HAP-1 (cell line): ENCODE measurements at places on chromosomes 1 and 21.
A peak's percentile ranks its signal among the peaks of the same experiment; 100 is the strongest.

DNA sequence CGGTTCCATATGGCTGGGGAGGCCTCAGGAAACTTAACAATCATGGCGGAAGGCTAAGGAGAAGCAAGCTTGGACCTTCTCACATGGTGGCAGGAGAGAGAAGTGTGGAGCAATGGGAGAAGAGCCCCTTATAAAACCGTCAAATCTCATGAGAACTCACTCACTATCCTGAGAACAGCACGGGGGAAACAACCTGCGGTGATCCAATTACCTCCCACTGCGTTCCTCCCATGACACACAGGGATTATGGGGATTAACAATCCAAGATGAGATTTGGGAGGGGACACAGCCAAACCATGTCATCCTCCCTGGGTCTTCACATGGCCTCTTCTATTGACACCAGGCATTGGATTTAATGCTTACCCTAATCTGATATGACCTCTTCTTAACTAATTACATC, 455.1 kb upstream of the VAMP3 start:
- DNase-seq: no peak

- no peak for DNase-seq
Measured at GRCh38 chr21:39048064-39048463, 135.2 kb downstream of the PSMG1 start.

DNA sequence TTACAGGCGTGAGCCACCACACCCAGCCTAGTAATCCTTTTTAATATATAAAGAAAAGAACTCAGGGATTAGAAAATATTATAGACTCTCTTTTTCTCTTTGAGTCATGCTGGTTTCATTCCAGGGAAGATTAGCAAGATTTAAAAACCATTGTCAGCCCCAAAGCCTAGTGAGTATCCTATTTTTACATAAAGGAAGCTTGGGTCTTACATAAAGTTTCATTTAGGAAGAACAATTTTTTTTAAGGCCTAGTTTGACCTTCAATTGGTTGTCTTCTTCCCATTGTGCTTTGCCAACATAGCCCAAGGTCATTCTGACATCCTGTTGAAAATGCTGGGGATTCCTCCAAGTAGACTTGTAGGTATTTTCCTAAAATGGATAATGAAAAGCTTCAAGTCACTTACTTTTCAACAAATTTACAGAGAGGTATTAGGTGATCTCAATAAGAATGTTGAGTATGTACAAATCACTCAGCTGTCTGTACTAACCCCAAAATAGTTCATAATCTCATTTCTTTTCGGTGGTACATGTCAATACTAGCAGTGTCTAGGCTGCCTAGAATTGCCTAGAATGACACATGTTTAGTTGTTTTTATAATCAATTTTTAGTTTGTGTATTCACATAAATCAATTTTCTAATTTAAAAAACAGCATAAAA, 4.3 kb upstream of the KIF14 start:
- peak; percentile 91 for DNase-seq

DNA sequence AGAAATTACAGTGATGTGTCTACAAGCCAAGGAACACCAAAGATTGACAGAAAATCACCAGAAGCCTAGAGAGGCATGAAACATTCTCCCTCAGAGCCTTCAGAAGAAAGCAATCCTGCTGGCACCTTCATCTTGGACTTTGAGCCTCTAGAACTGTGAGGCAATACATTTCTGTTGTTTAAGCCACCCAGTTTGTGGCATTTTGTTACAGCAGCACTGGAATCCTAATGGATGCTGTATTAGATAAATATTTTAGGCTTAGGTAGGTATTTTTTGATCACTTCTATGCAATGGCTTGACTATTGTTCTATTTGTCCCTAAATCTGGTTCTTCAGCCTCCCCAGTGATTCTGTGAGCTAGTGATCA, 453.1 kb downstream of the LTN1 start:
- DNase-seq: no peak

DNA sequence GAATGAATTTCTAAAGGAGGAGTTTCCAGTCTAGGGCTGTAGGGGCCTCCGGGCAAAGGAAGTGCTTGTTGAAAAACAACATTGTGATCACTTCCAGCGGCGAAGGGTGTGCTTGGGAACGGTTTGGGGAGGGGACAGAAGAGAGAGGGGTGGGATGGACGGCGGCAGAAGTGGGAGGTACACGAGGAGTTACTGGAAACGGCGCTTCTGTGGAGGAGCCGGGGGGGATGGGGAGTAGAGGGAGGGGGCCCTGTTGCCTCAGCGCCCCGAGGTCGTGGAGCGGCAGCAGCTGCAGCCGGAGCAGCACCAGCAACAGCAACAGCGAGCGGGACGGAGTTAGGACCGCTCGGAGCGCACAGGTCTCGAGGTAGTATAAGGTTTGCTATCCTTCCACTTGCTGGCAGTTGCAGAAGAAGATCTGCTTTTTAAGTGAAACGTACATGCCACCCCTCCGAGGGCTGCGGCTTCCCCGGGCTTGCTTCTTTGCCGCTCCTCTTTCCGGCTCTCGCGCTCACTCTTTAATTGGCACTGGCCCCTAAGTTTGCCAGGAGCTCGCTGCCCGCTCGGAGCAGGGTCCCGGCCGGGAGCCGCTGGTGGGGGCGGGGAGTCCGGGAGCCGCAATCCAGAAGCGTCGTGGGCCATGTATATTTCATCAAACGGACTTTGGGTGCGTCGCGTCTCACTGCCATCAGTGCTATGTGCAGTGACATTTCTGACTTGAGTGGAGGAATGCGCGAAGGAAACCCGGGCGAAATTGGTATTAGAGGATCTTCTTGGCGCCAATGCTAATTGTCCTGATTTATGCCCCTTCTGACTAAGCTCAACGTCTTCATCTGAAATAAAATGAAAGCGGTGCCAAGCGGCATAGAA, 771 bp upstream of the NTNG1 start:
- DNase-seq: peak; percentile 13

DNA sequence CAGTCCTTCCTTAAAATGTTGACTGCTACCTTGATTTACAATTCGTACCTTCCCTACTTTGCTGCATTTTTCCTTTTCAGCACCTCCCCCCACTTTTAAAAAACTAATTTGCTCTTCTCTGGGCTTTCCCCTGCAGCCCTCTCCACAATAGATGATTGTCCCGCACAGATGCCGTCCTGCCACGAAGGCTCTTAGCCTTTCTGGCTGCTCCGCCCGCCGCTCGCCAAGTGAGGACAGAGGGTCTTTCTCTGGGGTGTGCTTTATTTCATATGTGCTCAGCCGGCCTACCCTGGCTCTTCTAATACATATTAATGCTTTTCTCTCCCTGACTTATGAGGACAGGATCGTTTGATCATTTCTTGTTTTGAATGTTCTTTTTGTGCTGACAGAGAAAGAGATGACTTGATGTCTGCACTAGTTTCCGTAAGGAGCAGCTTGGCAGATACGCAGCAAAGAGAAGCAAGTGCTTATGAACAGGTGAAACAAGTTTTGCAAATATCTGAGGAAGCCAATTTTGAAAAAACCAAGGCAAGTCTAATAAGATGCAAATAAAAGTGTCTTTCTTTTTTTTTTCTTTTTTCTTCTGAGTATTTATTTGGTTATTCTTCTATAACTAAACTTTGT, 60.6 kb downstream of the SDCCAG8 start:
- peak; percentile 33 for DNase-seq

DNA sequence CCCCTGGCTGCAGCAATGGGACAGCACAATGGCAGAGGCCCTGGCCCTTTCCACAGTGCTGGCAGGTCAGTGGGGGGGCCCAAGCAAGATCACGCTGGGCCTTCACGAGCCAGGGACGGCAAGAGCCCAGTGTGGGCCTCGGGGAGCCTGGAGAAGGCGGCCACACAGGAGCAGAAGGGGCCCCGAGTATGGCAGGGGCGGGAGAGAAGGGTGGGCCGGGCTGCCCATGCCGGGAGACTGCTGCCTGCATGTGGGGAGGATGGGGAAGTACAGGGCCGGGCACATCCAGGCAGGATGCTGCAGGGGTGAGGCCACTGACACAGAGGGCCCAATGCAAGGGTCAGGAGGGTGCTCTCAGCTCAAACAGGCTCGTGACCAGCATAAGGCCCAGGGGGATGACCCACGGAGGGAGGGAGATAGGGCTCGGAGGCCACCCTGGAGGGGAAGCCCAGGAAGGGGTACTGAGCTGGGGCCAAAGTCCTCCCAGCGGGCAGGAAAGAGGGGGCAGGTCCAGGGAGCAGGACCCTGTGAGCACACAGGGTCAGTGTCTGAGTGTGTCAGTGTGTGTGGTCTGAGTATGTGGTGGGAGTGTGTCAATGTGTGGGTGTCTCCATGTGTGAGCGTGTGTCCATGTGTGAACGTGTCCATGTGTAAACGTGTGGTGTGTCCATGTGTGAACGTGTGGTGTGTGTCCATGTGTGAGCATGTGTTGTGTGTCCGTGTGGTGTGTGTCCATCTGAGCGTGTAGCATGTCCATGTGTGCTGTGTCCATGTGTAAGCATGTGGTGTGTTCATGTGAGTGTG, 13.1 kb downstream of the SLC19A1 start:
- no peak for DNase-seq

DNA sequence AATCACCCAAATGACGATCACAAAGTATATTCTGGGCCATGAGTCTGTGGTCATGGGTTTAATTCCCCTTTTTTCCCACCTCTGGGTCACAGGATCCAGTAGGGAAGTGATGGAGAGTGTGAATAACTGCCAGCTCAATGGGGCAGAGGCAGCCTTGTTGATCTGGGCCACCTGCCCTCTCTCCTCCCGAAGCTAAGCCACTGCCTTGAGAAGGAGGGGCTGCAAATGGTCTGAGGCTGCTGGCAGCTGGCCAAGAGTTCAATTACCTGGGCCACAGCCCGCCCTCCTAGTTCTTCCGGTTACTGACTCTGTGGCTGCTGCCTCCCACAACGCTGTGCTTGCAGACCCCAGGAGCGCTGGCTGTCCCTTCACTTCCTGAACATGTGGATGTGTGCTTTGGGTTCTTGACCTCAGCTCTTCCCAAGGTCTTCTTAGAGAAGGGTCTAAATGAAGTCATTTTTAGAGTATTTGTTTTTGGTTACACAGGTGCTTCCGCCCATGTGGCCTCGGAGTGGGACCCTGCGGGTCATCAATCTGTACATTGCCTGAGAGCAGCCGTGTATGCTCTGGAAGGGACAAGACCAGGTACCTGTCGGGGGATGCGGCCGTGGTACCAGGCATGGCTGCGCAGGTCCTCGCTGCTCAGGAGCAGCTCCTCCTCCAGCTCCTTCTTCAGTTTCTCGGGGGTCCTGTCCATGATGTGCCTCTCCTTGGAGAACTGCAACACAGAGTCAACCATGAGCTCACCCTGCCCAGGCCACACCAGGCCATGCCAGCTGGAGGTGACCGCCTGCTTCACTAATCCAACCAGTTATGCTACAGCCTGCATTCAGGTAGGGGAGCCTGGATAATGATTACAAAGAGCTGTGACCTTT, 89.7 kb downstream of the BCAR3 start:
- peak; percentile 32 for DNase-seq

DNA sequence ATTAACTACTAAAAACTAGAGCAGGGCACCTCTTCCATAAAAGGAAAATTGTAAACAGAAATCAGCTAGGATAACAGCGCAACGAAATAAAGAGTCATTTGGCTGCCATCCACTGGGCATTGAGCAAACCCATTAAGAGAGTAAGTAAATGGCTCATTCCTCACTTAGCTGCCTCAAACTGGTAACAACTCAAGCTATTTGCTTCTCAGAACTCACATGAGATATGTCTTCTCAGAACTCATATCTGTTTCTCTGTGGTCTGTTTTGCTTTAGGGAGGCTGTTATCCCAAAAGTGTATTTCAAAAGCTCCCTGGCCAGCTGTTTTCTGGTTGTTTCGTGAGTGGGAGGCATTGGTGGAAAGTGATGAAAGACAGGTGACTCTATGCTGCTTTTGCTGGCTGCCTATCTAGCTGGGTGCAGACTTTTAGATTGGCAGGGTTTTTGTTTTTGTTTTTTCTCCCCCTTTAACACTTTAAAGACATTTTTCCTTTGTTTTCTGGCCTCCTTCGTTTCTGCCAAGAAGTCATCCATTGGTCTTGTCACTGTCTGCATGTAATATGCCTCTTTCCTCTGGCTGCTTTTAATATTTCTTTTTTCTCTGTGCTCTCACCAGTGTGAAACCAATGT, 269.2 kb upstream of the RGS18 start:
- DNase-seq: no peak

DNA sequence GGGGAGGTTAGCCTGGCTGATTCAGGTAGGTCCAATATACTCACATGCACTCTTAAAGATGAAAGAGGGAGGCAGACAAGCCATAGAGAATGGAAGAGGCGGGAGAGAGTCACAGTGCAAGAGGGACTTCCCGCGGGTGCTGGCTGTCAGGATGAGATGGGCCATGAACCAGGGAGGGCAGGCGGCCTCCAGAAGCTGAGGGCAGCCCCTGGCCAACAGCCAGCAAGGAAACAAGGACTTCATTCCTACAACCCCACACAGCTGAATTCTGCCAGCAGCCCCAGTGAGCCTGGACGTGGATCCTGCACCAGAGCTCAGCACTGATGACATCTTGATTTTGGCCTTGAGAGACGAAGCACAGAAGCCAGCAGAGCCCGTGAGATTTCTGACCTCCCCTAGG, 15.1 kb upstream of the B3GALT5 start:
- no peak for DNase-seq

DNA sequence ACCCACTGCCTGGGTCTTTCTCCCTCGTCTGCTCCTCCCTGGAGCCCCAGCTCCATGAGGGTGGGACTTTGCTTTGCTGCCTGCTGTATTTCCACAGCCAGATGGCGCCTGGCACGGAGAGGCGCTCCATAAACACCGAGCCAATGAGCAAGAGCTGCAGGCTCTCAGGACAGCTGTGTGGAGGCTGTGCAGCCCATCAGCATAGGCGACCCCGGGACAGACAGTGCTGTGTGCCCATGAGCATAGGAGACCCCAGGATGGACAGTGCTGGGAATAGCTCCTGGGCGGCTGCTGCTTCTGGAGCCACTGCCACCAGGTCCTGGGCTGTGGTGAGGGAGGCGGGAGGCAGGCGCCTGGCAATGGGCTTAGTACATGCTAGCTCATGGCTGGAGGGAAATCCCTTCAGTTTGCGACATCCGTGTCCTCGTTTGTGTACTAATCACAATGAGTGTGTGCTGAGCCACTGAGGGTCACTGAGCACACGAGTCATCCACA, 29.2 kb downstream of the CEP104 start:
- no peak for DNase-seq

- no peak for DNase-seq
Measured at GRCh38 chr1:105533996-105534395, 1522.5 kb upstream of the PRMT6 start.

DNA sequence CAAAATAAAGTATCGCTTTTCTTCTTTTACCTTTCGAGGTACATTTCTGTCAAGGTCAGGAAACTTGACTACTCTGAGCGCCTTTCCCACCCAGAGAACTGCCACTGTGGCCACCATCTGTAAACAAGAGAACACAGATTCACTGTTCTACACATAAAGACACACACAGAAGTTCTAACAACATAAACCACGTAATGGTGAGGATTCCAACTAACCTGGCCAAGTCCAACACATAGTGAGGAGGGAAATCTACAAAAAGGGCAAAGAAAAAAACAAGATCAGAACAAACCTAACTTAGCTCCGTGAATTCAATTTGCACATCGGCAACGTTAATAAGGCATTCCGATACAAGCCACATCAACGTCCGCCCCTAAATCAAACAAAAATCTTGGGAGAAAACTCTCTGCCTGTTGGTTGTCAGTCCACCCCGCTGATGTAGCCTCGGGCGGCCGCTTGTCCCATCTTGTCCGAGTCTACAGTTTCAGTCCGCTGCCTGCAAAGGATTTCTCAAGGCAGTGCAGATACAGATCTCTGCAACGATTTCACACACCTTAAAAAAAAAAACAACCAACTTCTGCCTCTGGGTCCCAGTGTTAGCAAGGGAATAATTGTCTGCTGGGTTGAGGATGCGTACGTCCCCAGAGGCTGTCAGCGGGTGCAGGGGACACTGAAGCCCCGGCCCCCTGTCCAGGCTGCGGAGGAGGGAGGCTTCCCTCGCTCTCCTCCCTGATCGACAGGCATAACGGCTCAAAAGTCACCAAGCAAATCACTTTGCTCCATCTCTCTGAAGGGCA, 1.0 kb downstream of the SLC35D1 start:
- peak; percentile 65 for DNase-seq
